ENCODE measurements at places on chromosomes 2 and 18.

- DNase-seq = no peak
These were observed 129.5 kb upstream of the NYAP2 start for GRCh38 chr2:225270053-225270452.

DNA sequence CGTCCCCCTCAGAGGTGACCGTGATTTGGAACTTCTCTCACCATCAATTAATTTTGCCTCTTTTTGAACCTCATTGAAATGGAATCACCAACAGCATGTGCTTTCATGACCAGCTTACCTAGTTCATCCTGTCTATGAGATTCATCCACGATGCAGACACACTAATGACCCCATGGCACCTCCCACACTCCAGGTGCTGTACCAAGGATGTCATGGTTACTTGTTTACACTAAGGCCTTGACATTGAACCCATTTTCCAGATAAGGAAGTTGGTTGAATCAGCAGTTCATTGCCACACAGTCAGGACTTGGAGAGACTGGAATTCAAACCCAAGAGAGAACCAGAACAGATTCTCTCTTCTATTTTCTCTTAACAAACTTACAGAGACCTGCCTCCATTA is 139.0 kb downstream of the ZFP36L2 start:
- no peak for DNase-seq

- no peak for DNase-seq
These were observed 1533.0 kb downstream of the LRP1B start for GRCh38 chr2:140597836-140598235.

DNA sequence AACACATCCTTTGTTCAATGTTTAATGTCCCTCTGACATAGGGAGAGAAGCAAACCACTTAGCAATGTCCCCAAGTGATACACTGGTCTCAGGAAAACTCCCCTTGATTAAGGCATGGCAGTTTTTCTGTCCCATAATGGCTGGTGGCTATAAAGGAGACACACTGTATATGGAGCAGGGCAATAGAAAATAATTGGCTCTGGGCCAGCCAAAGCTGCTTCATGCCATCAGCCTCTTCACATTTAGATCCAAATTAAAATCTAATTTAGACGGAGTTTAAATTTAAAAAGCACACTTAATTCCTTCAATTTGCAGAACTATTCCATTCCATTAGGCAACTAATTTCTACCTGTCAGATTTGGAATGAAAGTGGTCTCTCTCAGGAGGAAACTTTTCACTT is 638.1 kb downstream of the DSC3 start:
- no peak for DNase-seq

DNA sequence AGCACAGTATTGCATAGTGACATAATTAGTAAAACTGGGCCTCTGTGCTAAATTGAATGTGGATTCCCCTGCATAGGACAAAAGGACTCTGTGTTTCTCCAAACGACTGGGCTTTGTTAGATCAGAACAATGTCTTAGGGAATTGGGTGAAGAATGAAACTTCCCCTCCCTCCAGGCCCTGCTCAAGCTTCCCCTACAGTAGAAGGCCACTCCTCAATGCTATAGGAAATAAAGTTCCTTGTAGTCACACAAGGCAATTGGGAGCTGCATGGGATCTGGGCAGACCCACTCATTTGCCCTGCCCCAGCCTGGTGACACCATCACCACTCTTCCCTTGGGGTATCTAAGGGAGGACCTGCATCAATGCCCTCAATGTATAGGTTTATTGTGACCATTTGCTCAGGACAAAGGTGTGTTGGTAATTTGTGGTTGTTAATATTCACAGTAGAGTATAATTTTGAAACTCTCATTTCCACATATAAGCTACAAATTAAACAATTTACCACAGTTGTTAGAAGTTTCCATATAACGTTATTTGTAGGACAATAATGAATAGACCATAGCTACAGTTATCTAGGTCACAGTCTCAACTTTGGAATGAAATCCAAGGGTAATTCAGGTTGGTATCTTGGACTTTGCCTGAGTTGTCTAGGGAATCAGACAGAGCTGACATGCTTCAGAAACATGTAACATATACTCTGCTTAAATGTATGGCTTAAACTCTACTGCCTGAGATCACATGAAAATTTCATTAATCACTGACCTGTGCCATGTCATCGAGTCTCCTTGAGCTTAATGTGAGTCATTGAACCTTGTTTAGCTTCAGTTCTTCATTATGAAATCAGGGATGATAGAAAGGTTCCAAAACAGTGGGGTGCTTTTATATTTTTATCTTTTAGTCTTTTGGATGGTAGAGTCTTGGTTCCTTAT is 64.8 kb upstream of the DARS1 start:
- no peak for DNase-seq

DNA sequence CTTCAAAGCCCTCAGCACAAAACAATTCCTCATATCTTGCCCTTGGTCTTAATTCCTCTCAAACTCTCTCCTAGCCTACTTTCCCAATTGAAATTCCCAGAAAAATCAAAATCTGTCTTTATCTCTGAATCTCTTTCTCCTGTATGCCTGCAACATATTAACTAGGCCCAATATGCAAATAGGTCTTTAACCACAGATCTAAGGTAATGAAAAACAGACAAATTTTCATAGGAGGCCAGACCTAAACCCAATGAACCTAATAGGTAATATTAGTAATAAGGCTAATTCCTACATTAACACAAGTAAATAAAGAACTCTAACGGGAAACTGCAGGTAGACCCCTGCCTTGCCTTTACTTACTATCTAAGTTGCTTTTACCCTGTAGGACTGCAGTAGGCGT is 41.4 kb downstream of the WDR33 start:
- DNase-seq = no peak
